ENCODE measurements at places on chromosomes 11 and 22. TPM values are rescaled to one million over a fixed set of nuclear protein-coding genes. Genes with fewer than 3 reads are reported as not detected.

- DNase-seq, result peak; percentile 63
These were observed 3.8 kb upstream of the OR5A2 start for GRCh38 chr11:59429924-59430516.

KCNE3 gene
- total RNA-seq, result 0.13 TPM

DNA sequence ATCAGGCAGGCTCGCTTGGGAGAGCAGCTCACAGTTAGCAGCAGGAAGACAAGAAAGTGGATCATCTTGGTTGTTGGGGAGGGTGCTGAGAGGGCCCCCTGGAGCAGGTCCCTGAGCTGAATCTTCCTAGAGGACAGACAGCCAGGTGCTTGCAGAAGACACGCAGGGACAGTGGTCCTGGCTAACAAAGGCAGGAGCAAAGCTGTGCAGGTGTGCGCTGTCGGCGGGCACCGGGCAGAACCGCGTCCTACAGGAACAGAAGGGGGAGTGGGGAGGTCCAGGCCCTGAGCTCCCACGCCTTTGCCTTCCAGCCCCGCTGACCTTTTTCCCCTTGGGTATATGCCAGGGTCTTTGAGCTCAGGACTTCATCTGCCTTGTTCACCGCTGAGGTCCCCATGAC lies 30.1 kb upstream of the PARVB start:
- DNase-seq, result no peak

- peak; percentile 43 for DNase-seq
These were observed 12.7 kb downstream of the MAFF start for GRCh38 chr22:38214302-38215056.

FXYD6 gene
- not detected for total RNA-seq

CDON gene
- total RNA-seq, result 2.9 TPM

PIWIL4 gene
- 0.38 TPM for total RNA-seq

OR8D1 gene
- total RNA-seq, result not detected

DNA sequence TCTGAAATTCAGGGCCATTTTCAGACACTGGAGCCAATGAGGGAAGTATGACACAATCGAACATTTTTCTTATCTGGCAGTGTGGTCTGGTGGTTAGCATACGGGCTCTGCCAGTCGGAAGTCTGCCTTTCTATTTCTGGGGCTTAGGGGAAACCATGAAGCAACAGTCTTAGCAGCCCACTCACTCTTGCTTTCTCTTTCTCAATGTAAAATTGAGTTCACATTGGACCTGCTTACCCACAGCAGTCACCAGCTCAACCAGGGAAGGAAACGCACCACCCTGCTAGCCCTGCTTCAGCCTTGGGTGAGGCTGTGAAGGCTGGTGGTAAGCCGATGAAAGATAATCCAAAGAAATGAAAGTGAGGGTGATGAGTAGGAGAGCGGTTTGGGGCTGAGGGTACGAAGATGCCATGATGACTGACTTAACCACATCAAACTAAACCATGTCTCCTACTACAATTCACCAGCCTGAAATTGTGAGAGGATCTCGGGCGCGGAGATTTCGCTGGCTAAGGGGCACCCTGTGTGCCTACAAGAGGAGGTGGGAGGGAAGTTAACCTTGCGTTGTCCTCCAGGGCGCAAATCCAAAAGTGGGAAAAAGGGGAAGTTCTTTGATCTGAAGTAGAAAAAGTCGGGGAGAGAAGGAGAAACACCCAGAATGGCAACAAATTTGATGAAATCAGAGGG lies 2.0 kb upstream of the LMO2 start:
- no peak for DNase-seq

GRCh38 chr11:779955-780532 lies 2.8 kb upstream of the GATD1 start:
- DNase-seq, result no peak

DNA sequence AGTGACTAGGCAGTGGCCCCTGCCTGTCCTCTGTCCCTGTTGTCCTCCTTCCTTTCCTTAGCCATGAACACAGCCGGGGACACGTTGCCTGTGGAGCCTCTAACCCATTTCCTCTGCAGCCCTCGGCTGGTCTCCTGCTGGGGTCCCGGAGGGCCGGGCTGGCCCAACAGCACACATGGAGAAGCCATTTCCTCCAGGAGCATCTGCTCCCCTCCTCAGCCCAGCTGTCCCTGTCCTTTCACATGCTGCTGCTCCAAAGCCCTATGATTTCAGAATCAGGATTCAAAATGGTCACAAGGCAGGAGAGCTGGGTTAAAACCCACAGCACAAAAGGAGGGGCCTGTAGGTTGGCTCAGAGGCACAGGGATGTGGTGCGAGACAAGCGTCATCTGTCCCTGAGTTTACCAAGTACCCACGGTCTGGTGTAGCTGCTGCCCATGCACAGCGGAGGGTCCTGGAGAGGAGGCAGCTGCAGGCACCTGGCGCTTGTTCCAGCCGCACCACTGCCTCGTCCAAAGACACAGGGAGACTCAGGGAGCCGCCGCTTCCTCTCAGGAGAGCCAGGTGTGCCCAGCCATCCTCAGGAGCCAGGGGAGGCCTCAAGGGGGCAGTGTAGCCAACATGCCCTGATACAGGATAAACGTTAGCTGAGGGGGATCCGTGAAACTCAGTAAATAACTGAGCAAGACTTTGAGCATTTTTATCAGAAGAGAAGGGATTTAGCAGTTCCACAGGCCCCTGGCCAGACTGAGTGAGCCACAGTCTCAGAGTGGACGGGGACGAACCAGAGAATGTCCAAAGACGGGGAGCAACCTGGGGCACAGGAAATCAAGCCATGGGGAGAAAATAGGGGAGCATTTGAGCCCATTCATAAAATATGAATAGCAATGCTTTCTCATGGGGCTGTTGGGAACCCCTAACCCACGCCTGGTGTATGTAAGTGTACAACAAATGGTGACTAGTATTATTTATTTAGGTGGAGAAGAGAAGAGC lies 3.9 kb upstream of the VSIG10L2 start:
- DNase-seq, result peak; percentile 25

SCN3B gene
- 0.64 TPM for total RNA-seq

PRDM11 gene
- 4.7 TPM for total RNA-seq

DNA sequence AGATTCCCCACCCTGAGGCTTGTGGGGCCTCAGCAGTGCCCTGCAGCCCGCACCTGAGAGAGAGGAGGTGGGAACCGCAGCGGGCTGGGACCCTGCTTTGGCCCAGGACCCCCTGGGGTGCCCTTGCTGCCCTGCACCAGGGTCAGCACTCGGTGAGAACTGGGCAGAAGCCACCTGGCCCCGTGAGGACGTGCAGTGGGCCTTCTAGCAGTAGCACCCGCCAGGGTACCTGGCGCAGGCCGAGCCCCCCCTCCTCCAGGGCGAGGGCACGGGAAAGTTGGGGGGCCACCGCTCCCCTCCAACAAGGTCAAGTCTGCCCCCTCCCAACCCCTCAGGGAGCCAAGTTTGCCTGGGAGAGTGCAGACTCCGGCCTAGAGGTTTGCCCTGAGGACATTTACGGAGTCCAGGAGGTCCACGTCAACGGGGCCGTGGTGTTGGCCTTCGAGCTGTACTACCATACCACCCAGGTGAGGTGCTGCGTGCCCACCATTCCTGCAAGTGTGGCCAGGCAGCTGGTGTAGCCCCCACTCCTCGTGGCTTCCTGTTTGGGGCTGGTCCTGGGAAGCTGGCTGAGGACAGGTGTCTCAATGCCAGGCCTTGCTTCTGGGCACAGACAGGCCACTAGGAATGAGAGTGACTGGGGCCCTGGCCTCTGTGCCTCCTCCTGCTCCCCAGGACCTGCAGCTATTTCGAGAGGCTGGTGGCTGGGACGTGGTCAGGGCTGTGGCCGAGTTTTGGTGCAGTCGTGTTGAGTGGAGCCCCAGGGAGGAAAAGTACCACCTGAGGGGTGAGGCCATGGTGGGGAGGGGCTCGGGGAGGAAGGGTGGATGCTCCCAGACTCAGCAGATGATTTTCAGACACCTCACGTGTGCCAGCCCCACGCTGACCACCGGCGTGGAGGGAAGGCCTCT lies 3.5 kb downstream of the PGGHG start:
- no peak for DNase-seq

DNA sequence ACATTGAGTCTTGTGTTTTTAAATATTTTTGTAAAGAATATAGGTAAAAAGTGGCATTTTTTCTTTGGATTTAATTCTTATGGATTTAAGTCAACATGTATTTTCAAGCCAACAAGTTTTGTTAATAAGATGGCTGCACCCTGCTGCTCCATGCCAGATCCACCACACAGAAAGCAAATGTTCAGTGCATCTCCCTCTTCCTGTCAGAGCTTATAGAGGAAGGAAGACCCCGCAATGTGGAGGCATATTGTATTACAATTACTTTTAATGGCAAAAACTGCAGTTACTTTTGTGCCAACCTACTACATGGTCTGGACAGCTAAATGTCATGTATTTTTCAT lies 333 bp upstream of the CD3E start:
- no peak for DNase-seq

OR52N4 gene
- total RNA-seq, result not detected

MCAM gene
- total RNA-seq, result 36.3 TPM

ACR gene
- total RNA-seq, result not detected

DNA sequence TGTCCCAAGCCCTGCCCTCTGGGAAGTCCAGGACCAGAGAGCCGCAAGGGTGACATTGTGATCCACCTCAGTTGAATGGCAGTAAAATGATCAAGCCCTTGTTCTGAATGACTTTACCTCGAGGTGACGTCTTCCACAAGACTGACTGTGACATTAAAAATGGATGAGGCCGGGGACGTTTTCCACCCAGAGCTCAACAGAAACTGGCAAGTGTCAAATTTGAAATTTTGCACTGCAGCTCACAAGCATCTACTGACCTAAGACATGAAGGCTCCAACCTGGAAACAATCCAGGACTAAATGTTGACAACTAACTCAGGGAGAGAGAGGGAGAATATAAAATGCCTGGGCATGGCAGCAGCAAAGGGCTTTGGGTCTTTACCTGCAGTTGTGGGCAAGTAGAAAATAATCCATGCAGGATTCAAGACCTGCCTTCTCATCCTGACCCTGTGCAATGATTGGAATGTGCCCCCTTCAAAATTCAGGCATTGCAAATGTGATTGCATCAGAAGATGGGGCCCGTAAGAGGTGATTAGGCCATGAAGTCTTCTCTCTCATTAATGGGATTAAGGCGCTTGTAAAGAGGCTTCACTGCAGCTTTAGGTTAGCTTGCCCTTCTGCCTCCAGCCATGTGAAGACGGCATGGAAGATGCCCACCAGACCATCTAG lies 33.6 kb upstream of the CLMP start:
- DNase-seq, result no peak

DNA sequence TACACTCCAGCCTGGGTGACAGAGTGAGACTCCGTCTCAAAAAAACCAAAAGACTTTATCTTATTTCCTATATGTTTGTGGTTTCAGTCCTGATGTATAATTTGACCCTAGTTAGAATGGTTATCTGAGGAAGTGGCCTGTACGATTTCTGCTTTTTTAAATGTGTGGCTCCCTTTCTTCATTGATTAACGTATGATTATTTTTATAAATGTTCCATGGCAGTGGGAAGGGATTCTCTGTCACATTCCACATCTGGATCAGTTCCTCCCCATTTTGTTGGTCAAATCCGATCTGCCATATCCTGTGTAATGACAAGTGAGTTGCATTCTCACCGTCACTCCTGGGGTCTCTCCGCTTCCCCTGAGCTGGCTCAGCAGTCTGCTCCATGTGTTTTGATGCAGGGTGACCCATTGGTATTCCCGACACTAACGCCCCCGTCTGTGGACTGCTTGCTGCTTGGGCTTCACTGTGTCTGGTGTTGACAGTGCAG lies 20.3 kb downstream of the NEAT1 start:
- DNase-seq, result peak; percentile 23

DNA sequence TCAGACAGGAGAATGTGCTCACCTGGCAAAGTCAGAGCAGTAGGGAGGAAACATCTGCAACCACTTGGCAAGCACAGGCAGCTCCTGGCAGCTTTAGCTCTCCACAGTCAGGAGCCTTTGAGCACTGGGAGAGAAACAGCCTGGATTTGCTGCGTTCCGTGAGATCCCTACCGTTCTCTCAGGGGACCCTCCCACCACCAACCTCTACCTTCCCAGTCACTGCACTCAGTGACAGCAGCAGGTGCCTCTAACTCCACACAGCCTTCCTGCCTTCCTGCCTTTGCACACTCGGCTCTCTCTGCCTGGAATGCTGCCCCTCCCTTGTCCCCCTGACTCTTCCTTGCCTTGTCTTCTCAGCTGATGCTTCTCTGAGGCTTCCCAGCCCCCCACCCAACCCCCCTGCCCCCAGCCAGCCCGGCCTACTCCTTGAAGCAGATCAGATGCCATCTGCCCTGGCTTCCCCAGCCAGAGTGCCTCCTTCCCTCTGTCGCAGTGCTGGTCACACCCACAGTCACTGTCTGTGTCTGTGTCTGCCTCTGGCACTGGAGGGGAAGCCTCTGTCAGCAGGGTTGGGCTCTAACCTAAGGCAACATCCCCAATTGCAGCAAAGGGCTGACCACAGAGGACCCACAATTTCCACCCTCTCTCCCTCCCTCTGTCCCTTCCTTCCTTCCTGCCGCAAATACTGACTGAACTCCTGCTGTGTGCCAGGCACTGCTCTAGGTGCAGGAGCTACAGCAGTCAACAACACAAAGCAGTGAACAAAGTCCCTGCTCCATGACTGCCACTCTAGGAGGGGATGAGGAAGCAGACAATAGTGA lies 14.9 kb upstream of the TSKU start:
- DNase-seq, result peak; percentile 49

DNA sequence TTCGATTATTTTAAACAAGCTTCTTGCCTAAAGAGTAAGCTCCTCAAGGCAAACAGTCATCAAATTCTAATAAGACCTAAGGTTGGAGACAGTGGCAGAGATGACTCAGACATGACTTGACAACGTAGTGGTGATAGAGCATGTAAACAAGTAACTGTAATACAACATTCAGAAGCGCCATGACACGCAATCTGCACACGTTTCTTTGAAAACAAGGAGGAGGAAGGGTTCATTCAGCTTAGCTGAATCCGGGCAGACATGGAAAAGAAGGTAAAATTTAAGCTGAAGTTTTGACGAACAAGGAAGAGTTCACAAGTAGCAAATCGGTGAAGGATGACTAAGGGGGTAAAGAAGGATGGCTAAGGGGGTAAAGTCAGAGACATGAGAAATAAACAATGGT lies 152.4 kb upstream of the ZC3H12C start:
- DNase-seq, result peak; percentile 99

DNA sequence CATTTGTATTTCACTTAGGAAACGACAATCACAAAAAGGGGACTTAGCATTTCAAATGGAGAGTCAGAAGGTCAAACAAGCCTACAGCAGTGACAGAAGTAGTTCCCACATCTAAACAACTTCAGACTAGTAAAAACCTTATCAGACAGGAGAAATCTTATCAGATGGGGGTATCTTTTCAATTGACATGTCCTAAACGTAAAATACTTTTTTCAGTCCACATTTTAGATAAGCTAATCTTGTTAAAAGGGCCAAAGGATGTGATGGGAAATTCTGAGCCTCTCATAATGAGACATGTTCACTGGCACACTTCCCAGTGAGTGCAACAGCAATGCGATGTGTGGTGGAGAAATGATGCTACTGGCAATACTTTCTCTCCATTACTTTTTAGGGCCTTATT lies 2.4 kb downstream of the MAPK1 start:
- peak; percentile 66 for DNase-seq

DNA sequence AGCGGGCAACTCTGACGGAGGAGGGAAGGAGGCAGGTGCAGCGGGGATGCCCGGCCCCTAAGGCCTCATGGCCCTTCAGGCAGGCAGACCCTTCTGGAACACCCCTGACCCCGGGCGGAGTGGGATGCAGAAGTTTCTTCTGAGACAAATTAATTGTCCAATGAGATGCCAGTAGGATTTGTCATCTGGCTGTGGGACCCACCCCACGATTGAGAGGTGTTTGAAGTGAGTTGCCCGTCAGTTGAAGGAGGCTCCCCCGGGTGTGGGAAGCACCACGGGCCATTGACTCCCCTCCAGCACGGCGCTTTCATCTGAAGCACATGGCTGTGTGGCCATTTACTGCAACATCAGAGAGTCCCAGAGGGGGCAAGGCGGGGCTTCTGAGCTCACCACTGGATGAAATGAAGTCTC lies 527.8 kb downstream of the BRD1 start:
- DNase-seq, result no peak

PIH1D2 gene
- 0.51 TPM for total RNA-seq
